Stimulated activated CD4-positive, alpha-beta T cell treated with anti-CD3 and anti-CD28 coated beads, Interleukin-15, amount 100 ng/mL, for 24 hours (primary cell): ENCODE measurements at places on chromosomes 16 and 17.

DNA sequence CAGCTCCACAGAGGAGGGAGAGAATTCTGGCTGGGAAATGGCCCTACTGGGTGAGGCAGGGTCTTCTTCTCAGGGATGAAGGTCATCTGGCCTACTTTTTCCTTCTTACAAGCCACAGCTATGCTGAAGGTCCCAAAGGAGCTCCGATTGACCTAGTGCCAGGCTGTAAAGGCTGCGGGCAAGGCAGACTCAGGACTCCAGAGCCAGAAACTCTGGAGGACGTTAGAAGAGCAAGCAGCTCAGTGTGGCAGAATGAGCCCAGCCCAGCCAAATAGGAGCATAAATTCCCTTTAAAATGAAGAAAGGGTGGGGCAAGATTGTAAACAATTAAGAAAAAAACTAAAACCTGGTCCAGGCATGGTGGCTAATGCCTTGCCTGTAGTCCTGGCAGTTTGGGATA lies 20.1 kb upstream of the CNOT1 start:
- DNase-seq = no peak

GRCh38 chr17:2847381-2848333 lies 51.4 kb downstream of the RAP1GAP2 start:
- no peak for DNase-seq

GRCh38 chr17:48738803-48739526 lies 10.4 kb upstream of the HOXB13 start:
- DNase-seq = no peak

DNA sequence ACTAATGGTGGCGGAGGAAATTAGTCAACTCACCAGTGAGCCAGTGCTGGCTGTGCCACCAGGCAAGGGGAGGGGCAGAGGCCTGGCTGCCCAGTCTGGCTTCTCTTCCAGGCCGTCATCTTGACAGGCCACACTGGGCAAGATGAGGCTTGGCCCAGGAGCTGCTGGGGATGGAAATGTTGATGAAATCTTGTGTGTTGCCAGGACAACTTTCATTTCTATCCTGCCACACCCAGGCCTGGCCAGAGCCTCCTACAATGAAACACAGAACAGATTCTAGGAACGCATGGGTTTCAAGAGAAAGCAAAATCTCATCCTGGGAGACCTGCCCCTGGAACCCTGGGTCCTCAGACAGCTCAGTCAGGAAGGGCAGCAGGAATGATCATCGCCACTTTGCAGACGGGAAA lies 9.3 kb downstream of the HEXIM2 start:
- DNase-seq = no peak

DNA sequence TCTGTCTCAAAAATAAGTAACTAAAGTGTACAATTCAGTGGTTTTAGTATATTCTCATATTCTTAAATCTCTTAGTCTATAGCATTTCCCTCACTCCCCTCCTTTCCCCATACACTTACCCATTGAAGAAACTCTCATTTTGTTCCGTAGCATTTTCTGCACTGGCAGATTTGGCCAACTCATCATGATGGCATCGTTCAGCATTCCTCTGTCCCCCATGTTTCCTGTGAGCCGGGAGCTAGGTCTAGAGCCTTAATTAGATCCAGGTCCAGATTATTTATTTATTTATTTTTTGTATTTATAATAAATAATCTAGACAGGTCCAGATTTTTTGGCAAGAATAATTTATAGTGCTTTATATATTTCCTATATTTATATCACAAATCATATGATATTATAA lies 31.0 kb downstream of the HEATR3 start:
- DNase-seq = no peak

DNA sequence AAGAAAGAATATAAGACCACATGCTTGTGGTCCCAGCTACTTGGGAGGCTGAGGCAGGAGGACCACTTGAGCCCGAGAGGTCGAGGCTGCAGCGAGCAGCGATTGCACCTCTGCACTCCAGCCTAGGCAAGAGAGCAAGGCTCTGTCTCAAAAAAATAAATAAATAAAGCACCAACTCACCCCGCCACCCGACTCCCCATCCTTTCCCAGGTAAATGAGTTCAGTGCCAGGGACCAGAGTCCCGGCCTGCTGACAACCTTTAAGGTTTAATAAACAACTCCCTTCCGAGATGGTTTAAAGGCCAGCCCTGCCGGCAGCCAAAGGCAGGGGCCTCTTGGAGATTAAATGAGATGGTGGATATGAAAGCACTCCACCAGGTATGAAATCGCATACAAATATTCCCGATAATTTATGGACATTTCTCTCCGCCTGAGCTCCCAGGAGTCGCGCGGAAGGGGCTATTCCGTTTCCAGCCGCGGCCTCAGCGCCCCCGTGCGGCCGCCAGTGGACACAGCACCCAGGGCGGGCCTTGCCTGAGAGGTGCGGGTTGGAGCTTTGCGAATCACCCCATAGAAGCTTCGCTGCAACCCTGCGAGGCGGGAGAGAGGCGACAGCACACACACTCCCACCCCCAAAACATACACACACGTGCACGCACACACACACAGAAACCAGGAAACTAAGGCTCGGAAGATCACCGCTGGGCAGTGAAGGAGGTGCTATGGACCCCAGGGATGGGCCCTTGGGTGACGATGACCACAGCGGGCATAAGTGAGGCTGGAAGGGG lies 4.0 kb upstream of the RPL38 start:
- DNase-seq = peak; percentile 75

GRCh38 chr17:32719689-32720088 lies 157.2 kb downstream of the MYO1D start:
- DNase-seq = no peak
